Left forelimb (tissue), 1 donor: ENCODE measurements at places on chromosomes 2 and 18.

DNA sequence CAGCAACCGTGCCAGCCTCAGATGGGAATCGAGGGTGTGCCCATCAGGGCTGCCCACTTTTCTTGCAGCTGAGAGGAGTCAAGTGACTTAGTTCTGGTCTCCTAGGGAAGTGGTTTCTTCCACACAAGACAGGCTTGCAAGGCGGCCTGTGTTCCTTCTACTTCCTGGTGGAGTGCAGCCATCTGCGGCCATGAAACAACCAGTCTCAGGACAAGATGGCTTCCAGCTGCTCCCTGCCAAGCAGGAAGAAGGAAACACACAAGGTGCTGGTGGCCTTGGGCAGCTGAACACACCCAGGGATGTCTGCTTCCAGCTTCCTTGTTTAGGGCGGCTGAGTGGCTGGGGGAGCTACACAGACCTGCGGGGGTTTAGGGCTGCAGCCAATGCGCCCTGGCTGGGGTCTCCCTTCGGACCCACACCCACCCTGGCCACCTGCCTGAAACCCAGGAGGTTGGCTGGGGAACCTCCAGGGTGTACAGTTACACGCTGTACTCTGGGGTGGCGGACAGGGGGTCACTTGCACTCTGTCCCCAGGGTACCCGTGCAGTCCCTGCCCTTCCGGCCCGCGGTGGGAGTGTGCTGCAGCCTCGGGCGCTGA, 34.7 kb downstream of the PTPN18 start:
- no peak for DNase-seq

DNA sequence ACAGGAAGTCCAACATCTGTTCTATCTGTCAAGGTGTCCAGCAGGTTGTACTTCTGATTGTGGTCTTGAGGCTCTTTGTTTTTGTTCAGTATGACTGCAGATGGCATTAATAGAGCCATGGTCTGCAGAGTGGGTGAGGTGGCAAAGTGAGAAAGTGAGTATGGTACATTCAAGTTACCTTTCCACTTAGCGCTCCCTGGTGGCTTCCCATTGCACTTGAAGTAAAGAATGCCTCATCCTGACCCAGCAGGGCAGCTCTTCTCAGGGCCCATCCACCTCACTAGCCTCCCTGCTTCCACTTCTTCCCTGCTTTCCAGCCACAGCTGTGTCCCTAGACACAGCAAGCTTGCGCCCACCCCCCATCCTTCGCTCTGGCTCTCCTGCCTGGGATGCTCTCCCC, 148.0 kb upstream of the ALPP start:
- DNase-seq = no peak

- no peak for DNase-seq
Observed at GRCh38 chr2:6724605-6725140, 141.0 kb downstream of the CMPK2 start.

GRCh38 chr2:75565472-75566462, 5.0 kb upstream of the EVA1A start:
- DNase-seq = no peak

GRCh38 chr18:69215161-69215560, 185.5 kb upstream of the DOK6 start:
- DNase-seq = no peak

- no peak for DNase-seq
Observed at GRCh38 chr18:36559149-36559857, 261.8 kb downstream of the FHOD3 start.

DNA sequence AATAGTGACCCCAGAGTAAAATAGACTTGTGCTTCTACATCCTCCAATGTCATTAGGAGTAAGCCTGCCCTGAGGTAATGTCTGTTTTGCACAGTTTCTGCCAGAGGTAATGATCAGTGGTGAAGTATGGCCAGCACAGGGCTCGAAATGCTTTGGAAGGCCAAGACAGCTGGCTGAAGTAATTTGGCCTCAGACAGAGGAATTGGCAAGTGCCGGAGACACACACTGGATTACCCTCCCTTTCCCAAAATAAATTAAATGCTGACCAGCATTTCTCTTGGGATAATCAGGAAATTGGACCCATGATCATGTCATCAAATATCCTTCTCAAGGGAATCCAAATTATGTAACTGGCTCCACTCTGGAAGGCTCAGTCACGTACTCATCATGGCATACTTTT, 379.0 kb upstream of the CHST9 start:
- no peak for DNase-seq

DNA sequence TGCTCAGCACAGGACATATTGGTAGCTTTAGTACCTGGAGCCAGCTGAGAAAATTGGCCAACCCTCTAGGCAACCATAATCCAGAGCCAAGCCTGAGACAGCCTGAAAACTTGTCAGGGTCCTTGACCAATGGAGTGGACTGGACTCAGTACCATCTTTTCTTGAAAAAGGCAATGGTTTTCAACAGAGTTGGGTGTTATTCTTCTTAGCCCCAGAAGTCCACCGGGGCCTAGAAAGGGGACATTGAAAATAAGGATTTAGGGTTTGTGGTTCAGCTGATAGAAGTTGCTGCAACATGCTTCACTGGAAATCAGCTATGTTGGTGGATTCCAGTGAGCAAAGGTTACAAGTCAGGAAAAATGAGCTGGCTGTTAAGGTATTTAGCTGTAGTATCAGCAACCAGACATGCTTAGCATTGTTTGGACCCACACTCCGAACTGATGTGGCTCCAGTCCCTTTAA, 22.1 kb upstream of the CNOT11 start:
- no peak for DNase-seq

- DNase-seq = no peak
Observed at GRCh38 chr2:20640411-20641122, 10.3 kb downstream of the HS1BP3 start.

DNA sequence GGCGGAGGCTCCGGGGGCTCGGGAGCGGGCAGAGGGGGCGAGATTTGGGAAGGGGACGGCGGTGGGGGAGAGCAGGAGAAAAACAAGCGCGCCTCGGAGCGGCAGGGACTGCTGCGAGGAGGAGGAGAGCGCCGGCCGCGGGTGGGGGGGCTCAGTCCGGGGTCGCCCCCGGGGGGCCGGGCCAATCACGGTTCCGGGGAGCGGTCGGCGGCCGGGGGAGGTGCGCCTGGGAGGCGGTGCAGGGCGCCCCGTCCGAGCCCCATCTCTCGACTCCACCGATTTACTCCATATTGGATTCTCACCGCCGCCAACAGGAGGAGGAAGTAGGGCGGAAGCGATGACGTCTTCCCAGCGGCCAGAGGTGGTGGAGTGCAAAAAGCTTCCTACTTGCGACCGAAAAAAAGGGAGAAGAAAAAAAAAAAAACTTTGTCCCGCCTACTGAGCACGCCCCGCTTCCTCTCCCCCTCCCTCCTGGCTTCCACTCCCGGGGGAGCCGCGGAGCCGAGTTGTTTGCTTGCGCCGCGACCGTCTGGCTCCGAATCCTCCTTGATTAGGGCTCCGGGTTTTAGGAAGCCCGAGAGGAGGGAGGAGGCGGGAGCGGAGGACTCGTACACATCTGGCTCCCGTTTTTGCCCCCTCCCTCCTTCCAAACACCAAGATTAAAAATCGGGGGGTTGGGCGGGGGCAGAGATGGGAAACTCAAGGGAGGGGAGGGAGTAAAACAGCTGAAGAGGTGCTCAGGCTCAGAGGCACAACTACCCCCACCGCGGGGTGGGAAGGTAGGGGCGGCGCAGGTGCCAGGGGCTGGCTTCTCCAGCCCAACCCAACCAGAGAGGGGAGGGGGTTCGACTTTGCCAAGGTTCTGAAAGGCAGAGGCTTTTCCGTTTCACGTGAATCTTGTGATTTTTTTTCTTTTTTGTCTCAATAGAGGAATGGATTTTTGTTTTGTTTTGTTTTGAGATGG, at the start of gene SPRED2:
Gene SPRED2 (minus strand): TSS at position 373 of the 964 bp plus-strand sequence. CDS start 612 bp downstream, outside the sequence.
- DNase-seq = peak; percentile 95

DNA sequence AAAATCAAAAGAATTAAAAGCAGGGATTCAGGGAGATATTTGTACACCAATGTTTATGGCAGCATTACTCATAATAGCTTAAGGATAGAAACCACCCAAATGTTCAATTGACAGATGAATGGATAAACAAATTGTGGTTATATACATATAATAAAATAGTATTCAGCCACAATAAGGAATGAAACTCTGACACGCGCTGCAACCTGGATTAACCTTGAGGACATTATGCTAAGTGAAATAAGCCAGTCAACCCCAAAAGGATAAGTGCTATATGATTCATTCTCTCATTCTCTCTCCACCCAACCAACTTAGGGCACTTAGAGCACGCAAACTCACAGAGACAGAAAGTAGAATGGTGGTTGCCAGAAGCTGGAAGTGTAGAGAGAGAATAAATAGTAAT, 216.8 kb upstream of the SLC14A2 start:
- no peak for DNase-seq

DNA sequence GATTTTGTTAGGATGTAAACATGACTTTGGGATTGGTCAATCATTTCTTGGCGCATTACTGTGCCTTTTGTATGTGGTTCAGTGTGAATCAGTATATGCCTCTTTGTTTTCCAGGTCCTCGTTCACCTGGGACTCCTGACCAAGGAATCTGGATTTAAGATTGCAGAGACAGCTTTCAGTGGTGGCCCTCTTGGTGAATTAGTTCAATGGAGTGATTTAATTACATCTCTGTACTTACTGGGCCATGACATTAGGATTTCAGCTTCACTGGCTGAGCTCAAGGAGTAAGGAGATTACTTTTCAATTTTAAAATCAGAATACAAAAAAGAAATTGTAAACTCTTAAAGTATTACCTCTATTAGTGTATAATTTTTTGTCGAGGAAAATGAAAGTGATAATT, 87.6 kb downstream of the MGAT5 start:
- DNase-seq = no peak

DNA sequence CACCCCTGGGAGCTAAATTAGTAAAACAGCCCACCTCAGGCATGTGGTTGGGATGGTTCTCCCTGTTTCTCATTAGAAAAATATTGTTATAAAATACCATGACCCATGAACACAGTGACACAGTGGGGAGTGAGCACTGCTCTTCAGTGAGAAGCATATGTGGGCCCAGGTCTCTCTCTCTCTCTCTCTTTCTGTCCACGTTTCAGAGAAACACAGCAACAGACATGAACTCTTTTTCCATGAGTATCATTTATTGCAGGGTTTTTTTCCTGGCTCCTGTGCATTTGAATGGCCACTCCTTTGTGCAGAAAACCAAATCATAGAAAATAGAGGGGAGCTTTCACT, 41.2 kb downstream of the CYRIA start:
- no peak for DNase-seq

- DNase-seq = no peak
Observed at GRCh38 chr18:9760641-9761040, 52.5 kb downstream of the RAB31 start.

- peak; percentile 9 for DNase-seq
Observed at GRCh38 chr2:45328264-45328870, 282.7 kb downstream of the SRBD1 start.

- no peak for DNase-seq
Observed at GRCh38 chr2:230787101-230787500, 74.5 kb downstream of the CAB39 start.

- DNase-seq = no peak
Observed at GRCh38 chr2:206920951-206921350, 18.4 kb upstream of the CPO start.

GRCh38 chr2:96136129-96136720, 2.1 kb downstream of the ASTL start:
- DNase-seq = no peak

DNA sequence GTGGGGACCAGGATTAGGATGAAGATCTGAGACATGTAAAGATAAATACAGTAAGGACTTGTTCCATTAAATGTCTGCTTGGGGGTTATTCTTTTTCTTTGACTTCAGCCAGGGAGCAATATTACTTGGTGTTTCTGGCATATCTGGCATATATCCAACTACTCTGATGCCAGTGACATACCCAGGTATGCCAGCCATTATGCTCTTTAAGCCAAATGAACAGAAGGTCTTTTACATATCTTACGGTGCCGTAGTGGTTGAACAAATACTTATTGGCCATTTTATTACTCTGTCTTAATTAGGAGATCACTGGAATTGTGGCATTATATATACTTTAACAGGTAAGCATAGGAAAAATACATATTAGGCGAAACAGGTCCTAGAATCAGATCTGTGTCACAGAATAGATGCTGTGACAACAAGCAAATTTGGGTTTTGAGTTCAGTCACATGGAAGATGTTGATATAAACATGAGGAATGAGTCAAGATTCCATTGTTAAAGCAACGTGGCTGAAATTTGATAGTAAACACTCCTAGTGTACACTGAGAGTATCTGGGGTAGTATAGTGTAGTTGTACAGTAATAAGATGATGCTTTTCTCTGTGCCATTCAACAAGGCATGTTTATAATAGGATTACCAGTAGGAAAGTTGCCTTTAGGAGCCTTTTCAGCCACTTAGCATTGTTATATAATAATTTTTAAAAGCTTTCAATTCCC, 62.6 kb downstream of the KCTD18 start:
- DNase-seq = no peak

GRCh38 chr18:23135550-23136325, 453 bp downstream of the CABLES1 start:
- no peak for DNase-seq

DNA sequence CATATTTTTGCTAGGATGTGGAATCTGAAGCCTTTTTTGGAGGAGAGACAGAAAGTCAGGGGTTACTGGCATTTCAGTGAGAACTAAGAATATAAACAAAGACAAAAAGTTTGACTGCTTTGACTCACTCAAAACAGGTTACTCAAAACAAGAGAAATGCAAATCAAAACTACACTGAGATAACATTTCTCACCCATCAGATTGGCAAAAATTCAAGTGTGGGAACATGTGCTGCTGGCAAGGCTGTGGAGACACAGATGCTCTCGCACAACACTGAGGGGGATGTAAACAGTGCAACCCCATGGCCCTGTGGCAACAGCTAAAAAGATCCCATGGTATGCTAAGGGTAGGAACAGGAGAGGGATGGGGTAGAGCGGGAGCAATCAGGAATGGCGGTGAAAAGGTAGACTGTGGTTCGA, 86.6 kb downstream of the DTNB start:
- no peak for DNase-seq

DNA sequence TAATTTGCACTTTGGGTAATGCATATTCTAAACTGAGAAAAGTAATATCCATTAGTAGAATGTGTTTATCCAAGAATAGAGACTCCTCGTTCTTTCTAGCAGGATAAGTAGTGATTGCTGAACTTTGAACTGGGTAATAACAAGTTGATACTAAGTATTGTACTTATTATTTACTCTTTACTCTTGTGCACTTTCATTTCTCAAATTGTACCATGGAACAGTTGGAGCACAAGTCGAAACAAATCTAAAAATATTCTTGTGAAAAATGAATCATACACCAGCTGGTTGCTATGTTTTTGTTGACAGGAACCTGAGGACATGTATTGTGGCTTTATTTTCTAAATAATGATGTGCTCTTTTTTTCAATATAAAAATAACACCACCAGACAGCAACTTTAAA, 111.9 kb downstream of the RGPD3 start:
- no peak for DNase-seq

DNA sequence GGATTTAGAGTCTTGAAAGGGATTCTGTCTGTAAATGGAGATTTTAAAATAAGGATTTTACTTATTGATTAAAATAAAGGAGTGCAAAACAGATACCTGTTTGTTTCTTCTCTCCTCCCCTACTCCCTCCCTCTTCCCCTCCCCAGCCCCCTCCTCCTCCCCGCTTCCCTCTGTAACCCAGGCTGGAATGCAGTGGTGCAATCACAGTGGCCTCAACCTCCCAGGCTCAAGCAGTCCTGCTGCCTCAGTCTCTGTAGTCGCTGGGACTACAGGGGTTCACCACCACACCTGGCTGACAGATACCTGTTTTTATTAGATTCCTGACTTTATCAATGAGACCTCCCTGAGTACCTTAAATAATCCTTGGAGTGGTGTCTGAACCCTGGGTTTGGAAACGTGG, 57.1 kb downstream of the OXER1 start:
- DNase-seq = no peak
